Left renal pelvis (tissue), 4 donors: ENCODE measurements at places on chromosomes 3 and 15.

DNA sequence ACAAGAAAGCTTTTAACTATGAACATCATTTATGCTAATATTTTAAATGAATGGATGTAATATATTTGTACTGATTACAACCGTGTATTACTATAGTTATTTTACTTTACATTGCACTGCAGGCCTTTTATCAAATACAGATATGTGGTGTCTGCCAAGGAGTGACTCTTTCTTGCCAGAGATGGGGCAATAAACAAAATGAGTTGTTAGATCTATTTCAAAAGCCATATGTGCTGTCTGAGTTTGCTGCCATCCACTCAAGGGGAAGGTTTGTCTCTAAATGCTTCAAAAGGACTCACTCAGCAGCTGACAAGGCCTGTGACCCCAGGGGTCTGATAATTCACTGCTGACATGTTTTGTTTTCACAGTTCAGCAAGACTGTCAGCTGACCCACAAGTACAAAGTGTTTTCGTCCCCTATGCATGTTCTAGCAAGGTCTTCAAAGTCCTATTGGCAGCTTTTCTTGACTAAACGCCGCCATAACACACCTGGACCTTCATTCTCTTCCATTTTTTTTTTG is 41.3 kb upstream of the ZBED2 start:
- DNase-seq, result no peak

GRCh38 chr3:100603469-100603868 is 5.9 kb upstream of the ADGRG7 start:
- no peak for DNase-seq

GRCh38 chr3:16728770-16729745 is 123.8 kb upstream of the DAZL start:
- DNase-seq, result no peak

DNA sequence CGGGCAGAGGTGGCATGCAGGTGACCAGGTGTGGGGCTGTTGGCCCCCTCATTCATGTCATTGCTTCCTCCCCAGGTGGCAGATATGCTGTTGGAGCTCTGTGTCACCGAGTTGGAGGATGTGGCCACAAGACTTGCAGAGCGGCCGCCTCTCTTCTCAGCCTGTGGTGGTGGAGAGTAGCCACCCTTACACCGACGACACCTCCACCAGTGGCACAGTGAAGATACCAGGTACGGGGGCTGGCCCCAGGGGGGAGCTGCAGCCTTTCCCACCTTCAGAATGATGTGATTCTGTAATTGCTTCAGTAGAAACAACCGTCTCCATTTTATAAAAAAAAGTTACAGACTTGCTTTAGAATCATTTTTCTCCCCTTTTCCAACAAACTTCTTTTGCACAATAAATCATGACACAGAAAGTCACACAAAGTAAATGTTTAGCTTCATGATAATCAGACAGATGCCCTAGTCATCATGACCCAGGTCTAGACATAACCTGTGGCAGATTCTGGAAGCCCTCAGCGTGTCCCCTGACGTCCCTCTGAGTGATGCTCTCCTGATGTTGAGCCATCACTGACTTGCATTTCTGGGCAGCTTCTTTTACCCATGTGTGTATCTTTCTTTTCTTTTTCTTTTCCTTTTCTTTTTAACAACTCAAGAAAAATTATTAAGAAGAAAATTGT is 76.0 kb upstream of the FAN1 start:
- no peak for DNase-seq

GRCh38 chr3:197906850-197907187 is 43.2 kb upstream of the RPL35A start:
- no peak for DNase-seq

GRCh38 chr3:186044427-186044826 is 64.5 kb downstream of the ETV5 start:
- DNase-seq, result no peak

DNA sequence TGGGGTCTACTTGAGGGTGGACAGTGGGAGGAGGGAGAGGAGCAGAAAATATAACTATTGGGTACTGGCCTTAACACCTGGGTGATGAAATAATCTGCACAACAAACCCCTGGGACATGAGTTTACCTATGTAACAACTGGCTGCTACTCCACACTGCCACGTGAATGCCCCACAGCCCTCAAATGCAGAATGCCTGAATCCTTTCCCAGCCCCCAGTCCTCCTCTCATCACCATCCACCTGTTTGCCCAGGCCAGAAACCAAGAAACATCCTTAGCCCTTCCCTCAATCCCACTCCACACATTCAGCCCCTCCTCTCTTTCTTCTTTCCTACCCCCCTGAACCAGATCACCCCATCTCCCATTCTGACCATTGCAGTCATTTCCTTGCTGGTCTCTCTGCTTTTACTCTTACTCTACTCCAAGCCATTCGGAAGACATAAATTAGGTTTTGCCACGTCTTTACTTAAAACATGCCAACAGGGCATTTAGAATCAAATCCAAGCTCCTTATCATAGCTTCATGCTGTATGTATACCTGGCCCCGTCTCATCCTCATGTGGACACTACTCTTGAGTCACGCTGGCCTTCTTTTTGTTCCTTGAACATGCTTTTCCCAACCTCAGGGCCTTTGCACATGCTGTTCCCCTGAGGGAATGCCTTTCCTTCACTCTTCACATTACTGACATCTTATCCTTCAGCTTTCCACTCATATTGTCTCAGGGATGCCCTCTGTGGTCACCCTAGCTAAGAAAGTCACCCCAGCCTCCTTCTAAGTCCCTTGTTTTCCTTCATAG is 137.5 kb upstream of the ABHD17C start:
- DNase-seq, result no peak

- no peak for DNase-seq
Observed at GRCh38 chr3:64086479-64087252, 63.4 kb upstream of the PSMD6 start.

DNA sequence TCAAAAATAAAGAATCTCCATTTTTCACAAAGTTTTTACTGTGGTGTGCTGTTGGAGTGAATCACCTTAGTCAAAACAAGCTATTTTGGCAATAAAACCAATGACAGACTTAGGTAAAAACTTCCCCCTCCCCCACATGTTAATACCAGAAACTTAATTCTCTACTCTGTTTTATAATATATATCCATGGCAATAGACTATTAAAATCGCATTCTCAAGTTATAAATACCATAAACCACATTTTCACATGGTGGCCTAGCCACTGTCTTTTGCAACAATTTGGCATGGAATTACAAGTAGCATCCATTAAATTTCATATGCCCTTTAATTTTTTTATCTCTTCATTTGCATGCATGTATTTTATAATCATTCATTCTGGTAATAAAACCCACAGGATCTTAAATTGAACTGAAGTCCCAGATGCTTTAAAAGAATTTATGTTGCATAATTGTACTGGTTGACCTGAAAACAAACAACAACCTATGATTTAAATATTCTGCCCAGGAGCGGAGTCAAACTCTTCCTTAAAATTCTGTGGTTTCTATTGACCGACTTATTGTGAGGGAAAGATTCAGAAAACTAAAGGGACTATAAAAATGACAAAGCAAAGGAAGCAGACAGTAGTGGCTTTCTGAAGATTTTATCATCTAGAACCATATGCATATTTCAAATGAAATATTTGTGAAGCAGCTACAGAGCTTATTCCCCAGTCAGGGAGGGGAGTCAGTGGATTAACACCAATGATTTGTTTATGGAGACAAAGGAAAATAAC is 229.0 kb upstream of the TBL1XR1 start:
- DNase-seq, result no peak

DNA sequence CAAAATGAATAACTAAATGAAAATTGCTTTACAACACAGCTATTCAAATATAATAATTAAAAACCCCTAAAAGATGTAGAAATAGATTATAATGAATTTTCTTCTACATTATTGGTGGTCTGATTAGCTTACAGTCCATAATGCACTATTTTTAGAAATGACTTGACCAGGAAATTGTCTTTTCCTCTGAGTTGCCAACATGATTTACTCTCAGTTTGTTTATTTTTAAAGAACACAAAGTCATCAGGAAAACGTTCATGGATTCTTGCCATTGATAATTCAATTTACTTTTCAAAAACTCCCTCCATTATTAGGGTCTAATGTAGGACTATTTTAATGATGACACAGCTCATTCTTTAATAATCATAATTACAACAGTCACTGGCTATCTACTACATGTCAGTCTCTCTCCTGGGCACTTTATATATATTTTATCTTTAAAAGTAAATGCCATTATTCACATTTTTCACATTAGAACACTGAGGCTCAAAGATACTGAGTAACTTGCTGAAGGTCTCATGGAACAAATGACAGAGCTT is 1.1 kb downstream of the TM4SF18 start:
- DNase-seq, result no peak

GRCh38 chr3:114011059-114011797 is 45.1 kb downstream of the CCDC191 start:
- no peak for DNase-seq

DNA sequence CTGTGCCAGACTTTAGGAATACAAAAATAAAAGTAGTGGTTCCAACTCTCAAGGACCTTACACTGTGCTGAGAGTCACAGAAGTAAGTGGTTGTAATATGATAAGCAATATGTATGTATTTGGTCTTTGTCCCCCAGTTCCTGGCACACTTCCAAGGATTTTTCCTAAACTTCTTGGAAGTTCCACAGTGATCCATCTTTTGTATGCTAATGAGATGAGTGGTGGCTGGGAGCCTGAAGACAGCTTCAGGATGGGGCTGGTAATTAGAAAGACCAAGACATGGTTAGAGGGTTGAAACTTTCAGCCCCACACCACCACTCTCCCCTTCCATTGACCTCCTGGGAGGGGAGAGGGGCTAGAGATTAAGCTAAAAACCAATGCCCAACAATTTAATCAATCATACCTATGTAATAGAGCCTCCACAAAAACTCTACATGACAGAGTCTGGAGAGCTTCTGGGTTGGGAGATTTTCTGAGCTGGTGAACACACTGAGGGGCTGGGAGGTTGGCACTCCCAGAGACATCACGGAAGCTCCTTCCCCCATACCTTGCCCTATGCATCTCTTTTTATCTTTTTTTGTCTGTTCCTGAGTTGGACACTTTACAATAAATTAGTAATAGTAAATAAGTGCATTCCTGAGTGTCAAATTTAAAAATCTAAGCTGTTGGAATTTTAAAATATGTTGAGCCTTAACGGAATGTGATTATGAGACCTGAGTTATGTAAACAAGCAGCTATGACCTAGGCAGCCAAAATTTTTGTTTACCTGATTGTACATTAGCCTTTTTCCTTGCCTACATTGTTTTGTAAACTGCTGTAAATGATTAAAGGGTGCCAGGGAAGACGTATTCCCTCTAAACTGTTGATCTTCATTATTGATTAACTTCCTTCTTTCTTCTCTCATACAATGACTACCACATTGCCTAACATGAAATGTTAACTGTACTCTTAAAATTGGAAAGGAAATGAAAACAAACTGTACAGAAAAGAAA is 24.3 kb downstream of the CD200R1L start:
- no peak for DNase-seq

- no peak for DNase-seq
Observed at GRCh38 chr3:127161236-127161635, 31.7 kb upstream of the PRR23E start.

DNA sequence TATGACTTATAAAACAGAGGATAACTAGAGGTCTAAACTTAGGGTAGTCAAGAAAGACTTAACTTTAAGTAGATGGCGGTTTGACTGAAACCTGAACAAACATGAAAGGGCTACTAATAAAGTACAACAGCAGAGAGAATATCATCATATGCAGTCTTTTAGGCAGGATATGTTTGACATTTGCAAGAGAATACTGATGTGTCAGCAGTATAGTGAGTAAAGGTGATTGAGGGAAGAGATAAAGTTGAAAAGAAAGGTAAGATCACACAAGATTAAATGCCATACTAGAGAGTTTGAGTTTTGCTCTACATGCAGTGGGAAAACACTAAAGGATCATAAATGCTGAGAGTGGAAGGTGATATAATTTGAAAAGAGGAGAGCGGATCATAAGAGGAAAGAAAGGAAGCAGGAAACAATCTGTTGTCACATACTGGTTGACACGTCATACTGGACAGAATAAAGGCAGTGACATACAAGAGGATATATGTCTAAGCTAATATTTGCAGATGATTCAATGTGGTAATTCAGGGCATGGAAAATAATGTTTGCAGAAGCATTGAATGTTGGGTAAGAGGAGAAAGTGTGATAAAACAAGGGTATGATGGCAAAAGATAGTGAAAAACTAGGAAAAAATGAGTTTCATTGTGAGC is 223.0 kb downstream of the EPHA6 start:
- no peak for DNase-seq
